NCI-H748 treated with DMSO at 0.1 percent for 48 hours (cell line): ENCODE measurements at places on chromosomes 1 and 21.

GRCh38 chr1:12296623-12297022, 66.8 kb downstream of the VPS13D start:
- DNase-seq, result no peak

GRCh38 chr1:30966690-30967369, 58.3 kb upstream of the SDC3 start:
- peak; percentile 72 for DNase-seq

DNA sequence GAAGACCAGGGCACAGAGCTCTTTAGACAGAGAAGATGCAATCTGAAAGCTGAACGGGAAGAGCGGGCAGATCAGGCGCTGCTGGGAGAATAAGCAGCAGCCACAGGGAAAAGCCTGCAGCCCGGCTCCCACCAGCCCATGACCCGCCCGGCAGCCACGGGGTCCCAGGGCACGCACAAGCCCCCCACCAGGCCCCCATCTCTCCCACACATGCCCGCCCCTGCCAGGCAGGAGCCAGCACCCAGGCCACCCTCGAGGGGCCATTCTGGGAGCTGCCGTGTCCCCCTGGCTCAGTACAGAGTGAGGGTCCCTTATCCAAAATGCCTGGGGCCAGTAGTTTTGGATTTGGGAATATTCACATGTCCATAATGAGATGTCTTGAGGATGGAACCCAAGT, 16.3 kb downstream of the SLC19A1 start:
- DNase-seq, result no peak

- DNase-seq, result no peak
Measured at GRCh38 chr1:219210067-219210466, 36.4 kb downstream of the LYPLAL1 start.

GRCh38 chr1:198125995-198126735, 30.6 kb upstream of the NEK7 start:
- no peak for DNase-seq

GRCh38 chr1:111392042-111392441, 35.5 kb downstream of the OVGP1 start:
- DNase-seq, result no peak

DNA sequence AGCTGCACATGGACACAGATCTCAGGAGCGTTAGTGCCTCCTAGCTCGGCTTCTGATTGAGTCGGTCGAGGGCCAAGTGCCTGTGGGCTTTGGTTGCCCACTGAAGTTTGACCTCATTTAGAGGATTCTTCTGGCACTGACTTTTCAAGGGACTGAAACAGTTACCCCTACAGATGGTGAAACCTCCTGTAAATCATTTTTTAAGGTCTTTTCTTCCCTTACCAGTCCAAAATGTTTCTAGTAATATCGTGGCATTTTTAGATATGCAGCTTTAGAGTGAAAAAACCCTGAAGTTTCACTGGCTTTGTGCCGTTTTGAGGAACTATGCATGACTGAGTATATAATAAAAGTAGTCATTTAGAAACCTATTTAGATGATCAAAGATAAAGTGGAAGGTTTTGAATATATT, 34.7 kb upstream of the L1TD1 start:
- DNase-seq, result no peak

DNA sequence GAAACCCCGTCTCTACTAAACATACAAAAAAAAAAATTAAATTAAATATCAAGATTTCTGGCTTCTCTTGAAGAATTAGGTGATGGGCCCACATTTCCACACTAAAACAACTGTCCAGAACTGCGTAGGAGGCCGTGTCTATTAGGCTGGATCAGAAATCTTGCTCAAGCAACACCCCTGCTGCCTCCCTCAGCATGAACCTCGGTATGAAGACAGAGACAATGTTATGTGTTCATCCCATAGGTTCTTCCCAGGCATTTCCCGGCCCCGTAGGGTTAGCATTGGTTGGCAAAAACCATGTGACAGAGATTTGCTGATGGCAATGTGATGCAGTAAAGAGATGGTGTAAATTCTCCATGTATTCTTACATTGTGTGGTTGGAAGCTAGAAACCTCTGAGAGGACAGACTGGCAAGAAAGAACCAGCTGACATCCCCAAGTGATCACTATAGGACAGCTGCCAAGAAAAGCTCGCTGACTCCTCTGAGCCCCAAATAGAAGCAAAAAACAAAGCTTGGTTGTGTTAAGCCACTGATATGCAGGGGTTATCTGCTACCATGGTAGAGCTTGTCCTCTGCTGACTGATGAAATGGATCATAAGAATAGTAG, 34.5 kb downstream of the EBNA1BP2 start:
- no peak for DNase-seq

- DNase-seq, result no peak
Measured at GRCh38 chr1:92922356-92923035, 38.8 kb downstream of the DIPK1A start.
